ENCODE measurements at places on chromosomes 5 and 9.

GRCh38 chr5:148248894-148249293, 10.6 kb downstream of the MARCOL start:
- DNase-seq = no peak

- no peak for DNase-seq
Measured at GRCh38 chr5:92635001-92635461, 946.0 kb downstream of the NR2F1-AS1 start.

DNA sequence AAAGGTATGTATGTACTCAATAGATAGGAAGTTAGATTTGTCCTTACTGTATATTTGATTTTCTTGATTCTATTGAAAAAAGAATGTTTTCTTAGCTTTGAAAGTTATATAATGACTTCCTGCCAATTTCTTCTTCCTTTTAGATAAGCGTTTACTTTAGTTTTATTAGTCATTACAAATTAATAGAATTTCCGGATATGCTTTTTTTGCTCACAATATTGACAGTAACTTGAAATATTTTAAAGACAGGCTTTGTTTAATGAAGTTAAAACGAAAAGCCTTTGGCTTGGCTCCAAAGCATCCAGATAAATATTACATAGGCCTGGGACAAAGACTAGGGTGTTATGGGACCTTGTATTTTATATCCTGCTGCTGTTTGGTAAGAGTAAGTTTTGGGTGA, 49.5 kb downstream of the CWC27 start:
- DNase-seq = no peak

DNA sequence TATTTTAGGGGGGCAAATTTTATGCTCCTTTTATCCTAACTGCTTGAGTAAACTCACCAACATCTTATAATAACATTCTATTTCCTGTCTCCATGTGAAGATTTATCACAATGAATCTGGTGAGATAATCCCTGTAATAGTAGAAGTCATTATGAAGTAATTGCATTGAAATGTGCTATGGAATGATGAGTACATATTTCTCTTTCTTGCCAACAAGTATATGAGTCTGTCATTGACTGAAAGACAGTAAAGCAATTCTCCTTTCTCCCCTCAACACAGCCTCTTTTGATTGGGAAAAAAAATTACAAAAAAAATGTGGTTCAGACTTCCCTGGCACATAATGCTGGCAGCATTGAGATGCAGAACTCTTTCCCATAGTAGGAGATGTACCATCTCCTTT, 459.2 kb upstream of the RGMB start:
- DNase-seq = no peak

GRCh38 chr5:81773574-81773973, 22.7 kb upstream of the SSBP2 start:
- no peak for DNase-seq

DNA sequence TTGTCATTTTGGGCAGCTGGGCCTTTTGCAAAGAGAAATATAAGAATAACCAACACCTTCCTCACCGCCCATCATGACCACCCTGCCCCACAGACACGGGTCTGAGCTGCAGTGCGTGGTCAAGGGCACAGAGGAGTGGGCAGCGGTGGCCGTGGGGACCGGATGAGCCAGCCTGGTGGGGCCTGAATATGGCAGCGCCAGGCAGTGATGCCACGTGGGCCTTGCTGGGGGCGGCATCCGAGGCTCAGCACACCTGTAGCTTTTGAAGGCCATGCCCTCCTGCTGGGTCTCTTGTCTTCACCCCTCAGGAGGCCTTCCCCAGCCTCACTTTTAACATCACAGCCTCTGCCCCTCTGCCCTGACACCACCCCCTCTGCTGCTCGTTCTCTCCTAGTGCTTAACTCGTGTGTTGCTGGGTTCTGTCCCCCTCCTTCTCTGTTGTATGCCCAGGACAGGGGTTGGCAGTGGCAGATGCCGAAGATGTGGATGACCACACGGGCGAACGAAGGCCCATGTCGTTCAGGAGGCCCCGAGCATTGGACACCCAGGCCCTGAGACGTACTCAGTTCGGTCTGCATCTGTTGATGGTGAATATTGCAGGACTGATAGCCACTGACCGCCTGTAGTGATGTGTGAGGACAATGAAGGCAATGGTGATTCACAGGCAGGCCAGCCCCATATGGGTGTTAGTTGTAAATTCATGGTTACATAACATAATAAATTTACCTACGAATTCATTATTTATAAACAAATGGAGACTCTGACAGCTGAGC, 46.0 kb downstream of the AHRR start:
- no peak for DNase-seq

DNA sequence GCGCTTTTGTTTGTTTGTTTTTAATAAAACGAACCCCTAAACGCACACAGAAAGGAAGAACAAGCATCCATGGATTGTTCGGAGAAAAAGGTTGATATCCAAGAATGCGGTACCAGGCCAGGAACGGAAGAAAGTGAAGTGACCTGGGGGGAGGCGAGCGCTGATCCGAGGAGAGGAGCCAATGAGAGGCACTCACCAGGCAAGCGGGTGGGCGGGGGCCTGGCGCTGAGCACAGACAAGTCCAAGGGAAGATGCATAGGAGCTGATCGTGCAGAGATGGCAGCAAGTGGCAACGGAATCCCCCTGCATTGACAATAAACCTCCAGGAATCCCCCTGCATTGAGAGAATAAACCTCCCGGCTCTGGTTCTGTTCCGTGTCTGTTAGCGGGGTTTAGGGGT, 8.4 kb downstream of the OBP2B start:
- DNase-seq = no peak

- DNase-seq = no peak
Measured at GRCh38 chr5:177483994-177484901, 10.8 kb upstream of the DBN1 start.

DNA sequence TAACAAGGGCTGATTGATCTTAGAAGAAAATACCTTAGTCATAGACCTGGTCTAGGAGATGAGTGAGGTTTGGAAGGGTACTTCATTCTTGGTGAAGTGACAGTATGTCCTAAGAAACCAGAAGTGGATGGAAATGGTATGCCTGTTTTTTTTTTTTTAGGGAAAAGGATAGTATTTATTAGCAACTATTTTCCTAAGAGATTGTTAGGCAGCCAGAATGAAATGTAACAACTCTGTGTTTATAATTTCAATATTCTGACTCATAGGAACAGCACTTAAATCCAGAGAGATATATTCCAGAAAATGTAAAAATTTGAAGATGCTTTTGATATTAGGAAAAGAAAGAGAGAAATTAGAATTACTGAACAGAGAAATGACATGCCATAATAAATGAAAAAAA, 21.2 kb upstream of the ARL14EPL start:
- DNase-seq = no peak

DNA sequence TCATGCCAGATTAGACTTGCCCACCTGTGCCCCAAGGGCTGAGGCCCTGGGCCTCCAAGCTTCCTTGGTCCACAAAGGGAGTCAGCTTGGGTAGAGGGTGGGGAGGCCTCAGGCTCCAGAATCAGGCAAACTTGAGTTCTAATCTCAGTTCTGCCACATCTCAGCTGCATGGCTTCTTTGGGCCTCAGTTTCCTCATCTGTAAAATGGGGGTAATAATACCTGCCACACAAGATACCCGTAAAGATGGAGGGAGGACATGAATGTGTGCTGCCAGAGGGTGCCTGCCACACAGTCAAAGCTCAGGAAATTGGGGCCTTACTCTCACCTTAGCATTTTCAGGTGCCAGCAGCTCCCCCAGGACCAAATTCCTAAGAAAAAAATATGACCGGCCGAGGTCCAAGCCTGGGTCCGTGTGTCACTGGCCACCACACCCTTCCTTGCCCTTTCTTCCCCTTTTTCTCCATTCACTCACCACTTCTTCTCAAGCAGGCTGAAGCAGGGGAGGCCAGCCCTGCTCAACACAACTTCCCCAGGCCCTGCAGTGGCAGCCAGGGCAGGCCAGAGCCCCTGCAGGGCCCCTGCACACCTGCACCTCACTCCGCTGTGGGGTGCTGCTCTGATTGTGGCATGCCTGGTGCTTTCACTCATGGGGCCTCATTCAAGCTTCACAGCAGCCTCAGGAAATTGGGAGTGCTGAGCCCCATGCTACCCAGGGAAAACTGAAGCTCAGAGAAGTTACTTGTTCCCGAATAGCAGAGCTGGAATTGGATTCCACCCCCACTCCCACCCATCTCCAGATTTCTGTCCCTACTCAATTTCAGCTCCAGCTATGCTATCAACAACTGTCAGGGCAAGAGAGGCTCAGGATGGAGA, 3.9 kb downstream of the RGS14 start:
- no peak for DNase-seq

DNA sequence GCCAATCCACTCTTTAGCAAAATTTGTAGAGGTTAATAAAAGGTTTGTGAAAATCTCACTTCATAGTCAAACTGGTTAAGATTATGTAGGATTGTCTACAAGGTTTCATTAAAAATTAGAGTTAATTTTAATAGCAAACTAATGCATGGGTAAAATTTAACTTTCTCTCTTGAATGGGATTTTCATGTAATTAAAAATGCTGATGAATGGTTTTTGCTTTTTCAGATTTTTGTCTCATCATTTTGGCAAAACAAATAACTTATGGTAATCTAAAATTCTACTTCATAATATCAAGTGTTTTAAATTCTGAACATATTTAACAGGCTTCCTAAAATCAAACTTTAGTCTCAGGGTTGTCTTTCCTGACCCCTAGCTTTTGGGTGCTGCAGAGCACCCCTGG, 113.8 kb upstream of the FAM174A start:
- no peak for DNase-seq

DNA sequence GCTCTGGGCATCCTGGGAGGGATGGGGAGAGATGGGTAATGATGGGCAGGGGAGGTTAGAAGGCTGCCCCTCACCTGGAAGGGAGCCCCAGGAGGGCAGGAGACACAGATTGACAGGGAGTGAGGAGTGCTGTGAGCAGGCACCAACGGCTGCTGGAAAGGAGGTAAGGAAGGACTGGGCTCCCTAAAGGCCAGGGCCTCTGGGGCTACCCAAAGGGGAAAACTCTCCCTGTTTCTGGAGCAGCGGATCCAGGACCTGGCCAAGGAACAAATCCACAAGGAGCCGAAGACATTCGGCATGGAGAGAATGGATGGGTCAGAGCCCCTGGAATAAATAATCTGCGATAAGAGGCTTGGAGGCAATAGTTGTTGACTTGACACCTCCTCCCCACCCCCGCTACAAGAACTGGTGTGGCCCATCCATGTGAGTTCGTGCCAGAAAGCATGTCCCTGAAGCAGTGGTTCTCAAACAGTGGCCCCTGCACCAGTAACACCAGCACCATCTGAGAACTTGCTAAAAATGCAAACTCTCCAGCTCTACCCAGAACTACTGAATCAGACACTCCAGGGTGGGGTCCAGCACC, 208.3 kb downstream of the GABBR2 start:
- no peak for DNase-seq

- DNase-seq = no peak
Measured at GRCh38 chr5:33423018-33423630, 17.6 kb upstream of the TARS1 start.

GRCh38 chr5:136155761-136156160, 23.1 kb downstream of the SMAD5 start:
- no peak for DNase-seq

- DNase-seq = no peak
Measured at GRCh38 chr9:111533099-111533790, 8.3 kb downstream of the ZNF483 start.

DNA sequence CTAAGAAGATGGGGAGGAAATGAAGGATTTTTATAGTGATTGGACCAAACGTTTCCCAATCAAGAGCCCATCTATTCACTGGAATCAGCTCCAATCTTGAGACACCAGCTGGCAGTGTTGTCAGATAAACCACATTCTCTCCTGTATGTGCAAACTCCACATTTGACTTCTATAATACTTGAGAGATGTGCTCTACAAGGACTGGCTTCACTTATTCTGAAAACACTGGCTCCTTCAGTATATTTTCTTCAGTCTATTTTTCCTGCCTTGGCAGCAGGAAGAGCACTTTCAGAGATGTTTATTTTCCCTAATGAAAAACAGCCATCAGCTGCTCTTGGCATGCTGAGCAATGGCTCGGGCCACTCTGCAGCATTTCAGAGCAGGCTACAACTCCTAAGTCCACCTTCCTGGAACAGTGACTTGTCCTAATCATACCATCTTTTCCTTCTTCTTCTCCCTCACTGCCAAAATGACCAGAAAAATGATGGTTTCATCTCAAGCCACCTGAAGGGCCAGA, 96.9 kb upstream of the FSTL4 start:
- DNase-seq = no peak

DNA sequence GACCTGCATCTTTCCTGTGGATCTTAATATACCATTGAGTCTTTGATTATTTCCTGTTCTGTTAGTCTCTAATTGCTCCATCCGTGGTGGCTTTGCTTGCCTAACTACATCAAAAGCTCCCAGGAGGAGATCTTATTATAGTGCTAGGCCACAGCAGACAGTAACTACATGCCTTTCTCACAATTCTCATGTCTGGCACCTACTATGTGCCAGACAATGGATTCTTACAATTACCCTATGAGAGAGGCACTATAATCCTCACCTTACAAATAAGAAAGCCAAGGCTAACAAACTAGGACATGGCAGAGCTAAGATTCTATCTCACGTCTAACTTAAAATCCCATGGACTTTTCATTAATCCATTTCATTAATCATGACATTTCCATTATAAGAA, 70.3 kb upstream of the TARS1 start:
- DNase-seq = no peak

DNA sequence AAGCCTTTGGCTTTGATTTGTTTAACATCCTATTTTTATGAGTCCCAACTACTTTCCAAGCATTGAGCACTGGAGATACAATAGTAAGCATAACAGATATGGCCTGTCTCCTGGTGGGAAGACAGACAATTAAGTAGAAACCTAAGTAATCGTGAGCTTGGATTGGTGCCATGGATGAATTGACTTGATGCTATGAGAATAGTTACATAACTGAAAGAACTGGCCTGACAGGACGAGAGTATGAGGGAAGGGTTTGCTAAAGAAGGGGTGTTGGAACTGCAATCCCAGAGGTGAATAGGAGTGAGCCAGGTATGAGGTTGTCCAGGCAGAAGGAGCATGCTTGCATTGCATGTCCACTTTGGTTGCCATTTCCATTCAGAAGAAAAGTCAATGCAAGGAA, 52.4 kb downstream of the GPR21 start:
- DNase-seq = no peak

DNA sequence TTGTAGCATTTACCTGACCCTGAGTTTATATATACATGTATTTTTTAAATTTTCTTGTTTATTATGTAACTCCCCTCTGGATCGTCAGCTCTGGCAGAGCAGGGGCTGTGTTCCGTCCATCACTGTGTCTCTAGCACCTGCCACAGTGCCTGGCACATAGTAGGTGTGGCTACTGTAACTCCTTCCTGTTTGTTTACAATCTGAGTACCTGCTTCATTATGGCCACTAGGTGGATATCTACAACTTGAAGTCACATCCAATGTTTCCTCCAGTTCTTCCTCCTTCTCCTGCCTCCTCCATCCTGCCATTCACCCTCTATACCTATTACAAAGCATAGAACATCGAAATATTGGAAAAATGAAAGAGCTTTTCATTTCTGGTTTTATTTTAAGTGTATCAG, 14.2 kb upstream of the PPP1R2B start:
- DNase-seq = no peak

GRCh38 chr9:95648225-95648624, 131.5 kb upstream of the PTCH1 start:
- no peak for DNase-seq

GRCh38 chr9:107437716-107438115, 51.9 kb downstream of the KLF4 start:
- no peak for DNase-seq
